ENCODE measurements at places on chromosomes 5 and 9.

DNA sequence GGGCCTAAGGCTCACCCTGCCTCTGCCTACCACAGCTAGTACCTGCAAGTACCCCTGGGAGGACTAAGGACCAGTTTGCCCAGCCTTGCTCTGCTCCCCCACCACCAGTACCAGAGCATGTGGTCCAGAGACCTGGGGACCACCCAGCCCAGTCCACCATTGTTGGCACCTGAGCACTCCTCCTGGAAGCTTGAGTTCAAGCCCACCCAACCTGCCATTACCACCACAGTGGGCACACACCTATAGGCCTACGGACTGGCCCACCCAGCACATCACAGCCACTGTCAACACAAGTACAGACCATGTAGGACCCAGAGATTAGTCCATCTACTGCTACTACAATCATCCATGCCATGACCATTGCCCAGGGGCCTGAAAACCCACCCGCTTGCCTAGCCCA lies 30.8 kb upstream of the SH3TC2 start:
- no peak for DNase-seq

DNA sequence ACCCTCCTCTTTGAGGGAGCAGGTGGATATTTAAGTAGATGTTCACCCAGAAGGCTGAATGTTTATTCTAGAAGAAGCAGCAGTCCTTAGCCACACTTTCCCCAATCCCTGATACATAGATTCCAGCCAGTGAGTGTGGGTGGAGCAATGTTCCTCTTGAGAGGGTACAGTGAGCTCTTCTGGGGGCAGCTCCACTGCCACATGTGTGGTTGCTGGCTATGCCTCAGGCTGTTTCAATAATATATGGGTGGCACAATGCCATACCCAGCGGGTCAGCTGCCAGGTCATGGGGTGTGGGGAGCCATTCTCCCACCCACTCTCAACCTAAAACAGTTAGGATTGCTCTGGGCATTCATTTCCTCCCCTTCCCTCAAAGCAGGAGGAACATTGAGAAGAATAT lies 61.6 kb upstream of the DAB2 start:
- no peak for DNase-seq

DNA sequence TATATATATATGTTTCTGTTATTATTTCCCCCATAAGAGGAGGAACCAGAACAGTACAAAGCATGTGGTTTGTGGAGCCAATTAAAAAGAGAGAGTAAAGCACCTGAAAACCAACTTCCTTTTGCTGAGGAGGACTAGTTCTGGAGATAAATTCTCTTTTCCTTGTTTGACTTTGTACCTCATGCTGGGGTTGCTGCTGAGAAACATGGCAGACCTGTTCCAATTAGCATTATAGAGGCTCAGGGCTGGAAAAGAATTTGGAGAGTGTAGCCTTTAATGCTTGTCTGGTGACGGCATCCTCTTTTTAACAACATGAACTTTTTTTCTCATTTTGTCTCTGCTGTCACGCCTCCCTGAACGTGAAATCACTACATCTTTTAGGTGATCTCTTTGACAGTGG lies 32.8 kb upstream of the NMUR2 start:
- no peak for DNase-seq

- no peak for DNase-seq
These were observed 108.6 kb downstream of the TRIO start for GRCh38 chr5:14251733-14252132.

- DNase-seq, result no peak
These were observed 12.7 kb downstream of the CSF2 start for GRCh38 chr5:132086277-132086794.

DNA sequence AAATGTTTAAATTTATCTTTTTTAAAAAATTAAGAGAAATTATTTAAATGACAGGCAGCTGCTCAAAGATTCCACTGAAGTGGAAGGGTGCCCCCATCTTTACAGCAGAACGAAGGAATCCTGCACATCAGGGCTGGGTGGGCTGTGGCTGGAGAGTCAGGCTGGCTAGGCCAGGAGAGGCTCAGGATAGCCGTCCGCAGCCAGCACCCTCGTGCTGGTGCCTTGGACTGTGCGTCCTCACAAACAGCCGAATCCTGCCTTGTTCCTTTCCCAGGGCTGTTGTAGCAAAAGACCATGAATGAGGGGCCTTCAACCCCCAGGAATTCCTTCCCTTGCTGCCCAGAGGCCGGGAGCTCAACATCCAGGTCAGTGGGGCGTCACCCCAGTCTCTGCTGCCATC lies 64.6 kb upstream of the FCN1 start:
- DNase-seq, result peak; percentile 6

GRCh38 chr9:34190996-34191892 lies 12.4 kb downstream of the UBAP1 start:
- no peak for DNase-seq

DNA sequence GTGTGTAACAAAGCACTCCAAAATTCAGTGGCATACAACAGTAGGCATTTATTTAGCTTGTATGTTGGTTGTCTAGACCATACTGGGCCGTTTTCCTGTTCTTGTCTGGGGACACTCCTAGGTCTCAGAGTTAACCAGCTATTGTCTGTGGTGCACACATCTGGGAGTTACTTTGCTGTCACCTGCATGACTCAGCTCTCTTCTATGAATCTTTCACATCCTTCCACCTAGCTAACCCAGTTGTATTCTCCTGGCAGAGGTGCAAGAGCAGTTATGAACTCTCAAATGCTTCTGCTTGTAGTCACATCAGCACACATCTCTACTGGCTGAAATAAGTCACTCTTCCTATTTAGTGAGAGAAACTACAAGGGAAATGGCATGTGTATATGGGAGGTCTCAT lies 138.1 kb downstream of the BAAT start:
- no peak for DNase-seq

- DNase-seq, result no peak
These were observed 580.5 kb downstream of the TLE1 start for GRCh38 chr9:81108821-81109220.

- no peak for DNase-seq
These were observed 7.6 kb downstream of the HDHD3 start for GRCh38 chr9:113368982-113369854.

DNA sequence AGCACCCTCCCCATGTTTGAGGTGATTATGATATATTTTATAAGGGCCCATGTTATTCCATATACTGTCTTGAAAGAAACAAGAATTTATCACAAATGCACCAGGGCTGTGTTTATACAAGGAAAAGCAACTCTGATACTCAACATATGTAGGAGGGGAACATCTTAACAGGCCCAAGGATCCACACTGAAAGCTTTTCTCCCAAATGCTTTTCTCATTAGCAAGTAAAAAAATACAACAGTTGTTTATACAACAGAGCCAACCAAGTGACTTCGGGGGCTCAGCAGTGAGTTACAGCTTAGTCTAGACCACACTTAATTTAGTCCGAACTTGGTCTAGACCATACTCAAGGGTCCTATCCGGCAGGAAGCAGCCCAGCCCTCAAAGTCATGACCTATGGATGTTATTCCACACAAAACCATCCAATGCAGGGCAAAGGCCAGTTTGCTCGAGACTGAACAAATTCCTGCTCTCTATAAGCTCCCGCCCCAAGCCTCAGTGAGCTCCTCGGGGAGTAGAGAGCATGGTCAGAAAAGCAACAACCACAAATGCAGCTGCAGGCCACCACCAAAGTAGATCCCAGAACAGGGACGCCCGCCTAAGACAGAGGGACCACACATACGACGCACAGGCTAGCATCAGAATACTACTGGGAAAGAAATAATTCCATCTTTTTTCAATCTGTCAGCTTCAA lies 6.8 kb downstream of the GZMK start:
- DNase-seq, result no peak

GRCh38 chr5:78647351-78647818 lies 1.2 kb downstream of the LHFPL2 start:
- DNase-seq, result no peak

- DNase-seq, result no peak
These were observed 219.6 kb downstream of the ENC1 start for GRCh38 chr5:74420947-74421346.

DNA sequence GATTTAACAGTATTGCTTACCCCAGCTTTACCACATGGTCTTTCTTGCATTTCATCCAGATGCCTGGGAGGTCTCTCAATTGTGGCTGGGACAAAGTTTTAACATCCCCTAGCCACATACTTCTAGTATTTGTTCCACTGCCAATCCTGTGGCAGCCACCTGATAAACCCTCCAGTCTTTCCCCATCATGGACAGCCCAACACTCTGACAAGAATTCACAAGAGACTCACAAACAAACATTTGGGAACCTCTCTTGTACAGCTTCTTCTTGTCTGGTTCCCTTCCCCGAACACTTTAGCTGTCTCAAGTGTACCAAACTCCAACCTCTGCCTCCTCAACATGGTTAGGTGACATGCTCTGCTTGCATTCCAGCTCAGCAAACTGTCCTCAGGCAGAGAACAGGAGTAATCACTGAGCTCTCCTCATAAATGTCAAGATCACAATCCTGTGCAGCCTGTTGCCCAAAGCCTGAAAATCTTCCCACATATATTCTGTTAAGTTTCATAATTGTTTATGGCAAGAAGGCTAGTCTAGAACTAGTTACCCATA lies 59.7 kb downstream of the STRBP start:
- no peak for DNase-seq

DNA sequence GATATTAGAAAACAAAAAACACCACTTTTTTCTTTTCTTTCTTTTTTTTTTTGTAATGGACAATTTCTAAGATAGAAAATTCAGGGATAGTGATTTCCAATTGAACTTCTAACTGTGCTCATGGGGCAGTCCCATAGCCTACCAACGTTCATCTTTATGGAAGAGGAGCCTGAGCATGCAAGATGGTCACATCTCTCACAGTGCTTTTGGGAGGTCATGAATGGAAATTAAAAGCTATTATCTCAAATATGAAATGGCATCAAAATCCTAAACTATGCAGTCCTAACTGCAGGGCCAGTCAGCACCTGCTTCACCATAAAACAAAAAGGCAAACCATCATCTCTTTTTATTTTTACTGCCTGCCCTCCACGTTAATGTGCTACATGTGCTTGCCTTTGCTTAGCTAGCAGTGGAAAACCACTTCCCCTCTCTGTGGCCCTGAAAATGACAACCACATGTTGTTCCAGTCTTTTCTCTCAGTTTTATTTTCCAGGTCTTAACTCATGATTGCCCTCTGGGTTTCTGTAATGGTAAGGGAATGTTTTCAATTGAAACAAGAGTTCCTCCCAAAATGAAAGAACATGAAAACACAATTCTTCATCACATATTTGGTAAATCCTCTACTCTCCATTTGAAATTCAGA lies 16.7 kb downstream of the IFNB1 start:
- no peak for DNase-seq

DNA sequence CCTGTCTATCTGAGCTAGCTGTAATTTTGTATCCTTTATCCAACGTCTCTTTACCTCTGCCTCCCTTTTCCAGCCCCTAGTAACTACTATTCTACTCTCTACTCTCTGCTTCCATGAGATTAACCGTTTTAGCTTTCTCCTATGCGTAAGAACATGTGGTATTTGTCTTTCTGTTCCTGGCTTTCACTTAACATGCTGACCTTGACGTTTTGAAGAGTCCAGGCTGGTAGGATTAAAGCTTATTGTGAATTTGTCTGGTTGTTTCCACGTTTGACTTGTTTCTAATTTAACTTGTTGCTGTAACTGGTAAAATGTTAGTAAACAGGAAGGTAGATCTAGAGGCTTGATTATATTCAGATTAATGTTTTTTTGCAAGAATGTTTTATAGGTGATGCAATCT lies 385.3 kb downstream of the PSAT1 start:
- DNase-seq, result no peak

- DNase-seq, result peak; percentile 78
These were observed 13.8 kb downstream of the CLPTM1L start for GRCh38 chr5:1330847-1331831.

DNA sequence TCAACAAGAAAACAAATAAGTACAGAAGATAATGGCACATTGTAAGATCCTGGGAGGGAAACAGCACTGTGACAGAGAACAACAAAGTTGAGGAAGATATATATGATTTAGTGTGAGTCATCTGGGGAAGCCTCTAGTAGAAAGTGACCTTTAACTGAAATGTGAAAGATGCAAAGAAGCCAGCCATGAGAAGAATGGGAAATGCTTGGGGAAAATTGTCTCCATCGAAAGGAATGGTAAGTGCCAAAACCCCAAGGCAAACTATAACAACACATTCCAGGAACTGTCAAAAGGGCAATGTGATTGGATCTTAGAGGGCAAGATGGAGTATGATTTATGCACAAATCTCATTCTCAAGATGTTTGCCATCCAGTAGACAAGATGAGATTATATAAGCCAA lies 537.8 kb upstream of the BRINP1 start:
- no peak for DNase-seq

DNA sequence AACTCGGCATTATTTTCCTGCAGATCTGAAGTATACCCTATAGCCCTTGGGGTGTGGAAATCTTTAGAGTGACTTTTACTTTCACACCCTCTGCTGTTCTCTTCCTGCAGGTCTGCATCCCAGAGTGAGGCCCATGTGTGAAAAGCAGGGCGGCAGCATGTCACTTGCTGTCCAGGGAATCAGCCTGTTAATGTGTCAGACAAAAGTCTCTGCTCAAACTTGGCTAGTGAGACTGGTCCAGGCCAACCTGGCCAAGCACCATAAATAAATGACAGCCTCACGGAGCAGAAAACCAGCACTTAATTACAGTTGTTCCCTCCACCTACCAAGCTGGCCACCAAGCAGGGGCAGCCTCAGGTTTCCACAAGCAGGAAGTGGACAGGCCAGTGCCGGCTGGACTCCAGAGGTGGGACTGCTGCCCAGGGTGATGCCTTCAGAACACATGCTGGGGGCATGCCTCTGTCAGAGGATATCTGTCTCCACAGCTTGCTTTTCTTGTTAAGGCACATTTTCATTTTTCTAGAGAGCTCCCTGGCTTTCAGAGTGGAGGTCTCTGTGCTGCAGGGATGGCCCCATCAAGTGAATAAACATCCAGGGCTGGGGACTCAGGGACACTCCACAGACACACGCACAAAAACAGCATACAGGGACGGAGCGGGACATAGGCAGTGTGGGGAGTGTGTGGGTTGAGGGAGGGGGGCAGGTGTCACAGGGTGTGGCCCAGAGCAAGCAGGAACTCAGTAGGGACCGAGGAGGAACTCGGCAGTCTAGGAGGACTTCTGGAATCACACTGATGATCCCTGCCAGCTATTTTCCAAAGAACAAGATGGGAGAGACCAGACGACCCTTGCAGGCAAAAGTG lies 243.8 kb upstream of the IRX1 start:
- DNase-seq, result no peak

DNA sequence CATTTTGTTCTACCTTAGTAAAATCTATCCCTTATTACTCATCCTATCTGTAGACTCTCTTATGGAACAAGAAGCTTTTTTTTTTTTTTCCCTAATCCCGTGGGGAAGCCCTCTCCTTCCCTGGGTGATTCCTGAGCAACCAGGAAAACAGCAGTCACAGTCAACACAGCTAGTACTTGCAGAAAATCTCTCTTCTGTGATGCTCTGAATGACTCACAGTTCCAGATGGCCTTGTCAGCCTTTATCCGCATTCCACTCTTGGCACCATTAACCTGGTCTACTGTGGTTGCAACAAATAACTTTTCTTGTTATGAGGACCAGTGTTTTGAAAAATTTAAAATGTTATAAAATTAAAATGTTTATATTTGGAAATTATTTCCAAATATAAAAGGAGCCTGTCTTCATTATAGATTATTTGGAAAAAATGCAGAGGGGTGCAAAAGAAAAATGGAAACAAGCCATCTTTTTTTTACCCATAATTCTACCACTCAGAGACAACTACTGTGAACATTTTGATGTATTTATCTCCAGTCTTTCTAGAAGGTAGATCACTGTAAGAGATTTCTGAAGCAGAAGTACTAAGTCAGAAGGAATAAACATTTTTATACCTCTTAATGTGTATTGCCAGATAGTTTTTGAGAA lies 486.7 kb downstream of the RAB3C start:
- DNase-seq, result no peak
